ENCODE measurements at places on chromosomes 11 and 22. TPM values are rescaled to one million over a fixed set of nuclear protein-coding genes. Genes with fewer than 3 reads are reported as not detected.

The KCNK4 gene
- total RNA-seq, result not detected

The DEFB131B gene
- total RNA-seq, result not detected

The SLC22A25 gene
- total RNA-seq, result not detected

The KCNK7 gene
- 1.1 TPM for total RNA-seq

The PRR33 gene
- total RNA-seq, result not detected

The RDX gene
- total RNA-seq, result 90.7 TPM

The OR5T3 gene
- not detected for total RNA-seq

The RHOD gene
- total RNA-seq, result 21.2 TPM

The ELMOD1 gene
- total RNA-seq, result 4.0 TPM

The SYCE3 gene
- total RNA-seq, result not detected

The OR51I1 gene
- not detected for total RNA-seq

The CALCA gene
- 0.86 TPM for total RNA-seq

The TBX10 gene
- not detected for total RNA-seq

The DERL3 gene
- total RNA-seq, result 2.6 TPM

The WT1 gene
- total RNA-seq, result 2.7 TPM

The MYOD1 gene
- not detected for total RNA-seq

The SAA4 gene
- total RNA-seq, result not detected

The PRPF19 gene
- 120 TPM for total RNA-seq

The SCGB1C1 gene
- not detected for total RNA-seq

The TEX54 gene
- total RNA-seq, result not detected

The PHETA2 gene
- 4.1 TPM for total RNA-seq

The ZC3H12C gene
- 11.8 TPM for total RNA-seq

The MPZL3 gene
- 10.2 TPM for total RNA-seq

The MPPED1 gene
- total RNA-seq, result 1.2 TPM

The AGBL2 gene
- 5.8 TPM for total RNA-seq

The F2 gene
- 12.1 TPM for total RNA-seq

The EIF3D gene
- total RNA-seq, result 162 TPM

The GANAB gene
- 372 TPM for total RNA-seq

The MS4A3 gene
- not detected for total RNA-seq

The CLDN5 gene
- 2.2 TPM for total RNA-seq

The DGAT2 gene
- 5.9 TPM for total RNA-seq

The SEPTIN5 gene
- 45.7 TPM for total RNA-seq

The FAM111B gene
- 13.2 TPM for total RNA-seq

Data from type B pancreatic cell (in vitro differentiated cells).